ENCODE measurements at places on chromosomes 2 and 18.

GRCh38 chr18:9617006-9617542, 2.7 kb upstream of the PPP4R1 start:
- no peak for DNase-seq

DNA sequence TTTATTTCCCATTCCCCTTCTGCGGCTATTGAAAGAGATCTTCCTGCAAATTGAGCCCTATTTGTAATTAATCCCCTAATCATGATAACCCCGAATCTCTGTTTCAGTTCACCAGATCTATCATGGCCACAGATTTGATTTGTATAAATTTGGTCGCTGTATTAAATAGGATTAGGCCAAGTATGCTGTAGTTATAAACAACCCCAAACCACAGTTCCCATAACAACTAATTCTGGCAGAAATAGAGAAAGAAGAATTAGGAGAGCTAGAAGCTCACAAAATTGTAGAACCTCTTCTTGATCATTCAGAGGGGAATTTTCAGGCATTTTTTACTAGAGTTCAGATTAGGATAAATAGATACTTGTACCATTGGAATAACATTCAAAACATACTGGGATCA, 433.7 kb upstream of the TNP1 start:
- DNase-seq, result no peak

- DNase-seq, result no peak
These were observed 70.3 kb downstream of the VAPA start for GRCh38 chr18:9984080-9984479.

DNA sequence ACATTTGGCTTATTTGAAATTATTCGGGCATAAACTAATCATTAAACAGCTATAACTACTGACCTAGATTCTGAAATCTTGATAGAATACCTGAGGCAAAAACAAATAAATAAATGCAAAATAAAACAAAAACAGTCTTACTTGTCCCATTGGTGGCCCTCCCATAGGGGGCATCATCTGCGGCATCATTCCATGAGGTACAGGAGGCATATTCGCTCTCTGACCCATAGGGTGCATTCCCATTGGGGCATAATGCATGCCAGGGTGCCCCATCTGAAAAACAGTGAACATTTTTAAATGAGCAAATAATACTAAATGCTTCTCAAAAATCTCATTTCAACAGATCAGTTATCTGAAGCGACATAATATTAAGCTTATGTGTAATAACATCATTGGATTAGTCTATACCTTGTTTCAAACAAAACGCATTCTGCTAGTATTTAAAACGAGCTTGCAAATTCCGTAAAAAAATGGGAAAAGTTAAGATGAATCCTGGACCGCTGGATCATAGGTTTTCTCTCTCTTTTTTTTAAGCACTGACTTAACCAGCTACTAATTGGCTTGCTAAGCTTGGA, 1.3 kb downstream of the PRPF40A start:
- no peak for DNase-seq

GRCh38 chr2:98519156-98519555, 74.5 kb downstream of the INPP4A start:
- no peak for DNase-seq

GRCh38 chr2:2686222-2686621, 355.1 kb upstream of the MYT1L start:
- no peak for DNase-seq

GRCh38 chr2:56898986-56899385, 715.2 kb downstream of the CCDC85A start:
- no peak for DNase-seq

DNA sequence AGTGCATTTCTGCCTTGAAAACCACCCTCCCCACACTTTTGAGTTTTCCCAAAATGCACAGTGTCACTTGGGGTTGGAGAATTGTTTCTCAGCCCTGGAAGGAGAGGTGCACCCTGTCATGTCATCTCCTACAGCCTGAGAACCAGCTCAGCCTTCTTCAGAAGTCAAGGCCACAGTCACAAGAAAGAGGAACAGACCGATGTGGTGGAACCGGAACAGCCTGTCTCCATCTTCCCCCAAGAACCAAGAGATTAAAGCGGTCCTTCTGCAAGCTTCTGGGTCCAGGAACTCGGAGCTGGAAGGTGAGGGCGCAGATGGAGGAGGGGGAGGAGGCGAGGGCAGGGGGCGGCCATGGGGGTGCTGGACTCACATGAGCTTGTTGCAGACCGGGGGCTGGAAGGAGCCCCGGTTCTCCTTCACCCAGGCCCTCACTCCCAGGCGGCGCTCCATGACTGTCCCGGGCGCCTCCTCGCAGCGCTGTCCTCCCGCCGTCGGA, 248 bp downstream of the HAAO start:
- no peak for DNase-seq

DNA sequence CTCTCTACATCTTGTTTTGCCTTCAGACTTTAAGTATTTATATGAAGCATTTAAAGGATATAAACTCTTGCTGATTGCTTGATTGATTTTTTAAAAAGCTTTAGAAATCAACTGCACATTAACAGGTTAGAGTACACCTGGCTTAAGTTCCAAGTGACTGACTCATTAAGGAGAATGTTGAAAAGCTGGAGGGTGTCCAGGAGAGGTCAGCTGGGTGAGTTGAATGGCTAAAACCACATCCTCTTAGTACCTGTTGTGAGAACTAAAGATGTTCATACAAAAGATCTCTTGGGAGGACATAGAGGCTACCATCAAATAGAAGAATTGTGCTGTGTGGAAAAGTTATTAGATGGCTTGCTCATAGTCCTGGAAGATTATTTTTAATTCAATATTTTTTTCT, 206.8 kb downstream of the TXNL1 start:
- DNase-seq, result no peak

- DNase-seq, result no peak
These were observed 68.3 kb upstream of the ARL4C start for GRCh38 chr2:234565201-234565600.

GRCh38 chr2:36824273-36824672, 127.8 kb downstream of the VIT start:
- DNase-seq, result no peak

DNA sequence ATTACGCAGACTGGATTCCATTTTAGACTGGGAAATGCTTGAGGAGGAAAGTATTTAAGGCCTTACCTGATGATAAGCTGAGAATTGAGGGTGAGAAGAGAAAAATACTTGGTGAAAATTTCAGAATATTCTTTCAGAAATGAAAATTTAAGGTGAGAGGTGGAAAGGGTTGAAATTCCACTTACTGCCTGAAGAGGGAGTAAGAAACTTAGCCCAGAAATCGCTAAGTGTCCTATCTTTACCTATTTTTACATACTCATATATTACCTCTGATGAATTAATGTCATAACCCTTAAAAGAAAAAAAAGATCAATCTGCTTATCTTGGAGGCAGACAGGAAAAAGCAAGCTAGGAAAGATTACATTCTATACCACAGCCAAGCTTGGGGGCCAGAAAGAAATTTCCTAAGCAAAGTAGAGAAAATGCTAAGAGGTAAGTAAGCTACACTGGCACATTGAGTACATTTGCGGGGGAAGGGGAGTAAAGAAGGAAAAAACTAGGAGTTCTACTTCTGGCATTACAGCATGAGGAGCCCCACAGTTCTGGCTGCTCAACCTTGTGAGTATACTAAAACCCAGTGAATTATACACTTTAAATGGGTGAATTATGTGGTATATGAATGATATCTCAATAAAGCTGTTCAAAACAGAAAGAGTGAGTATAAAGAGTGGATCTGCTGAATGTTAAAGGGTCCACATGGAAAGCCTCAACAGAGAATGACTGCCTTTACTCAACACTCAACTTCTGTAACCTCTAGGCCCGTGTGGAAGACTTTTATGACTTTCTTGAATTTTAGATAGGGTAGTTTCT, 33.8 kb downstream of the SMC6 start:
- DNase-seq, result no peak

- no peak for DNase-seq
These were observed 16.9 kb upstream of the SULT1C2 start for GRCh38 chr2:108271691-108272253.

DNA sequence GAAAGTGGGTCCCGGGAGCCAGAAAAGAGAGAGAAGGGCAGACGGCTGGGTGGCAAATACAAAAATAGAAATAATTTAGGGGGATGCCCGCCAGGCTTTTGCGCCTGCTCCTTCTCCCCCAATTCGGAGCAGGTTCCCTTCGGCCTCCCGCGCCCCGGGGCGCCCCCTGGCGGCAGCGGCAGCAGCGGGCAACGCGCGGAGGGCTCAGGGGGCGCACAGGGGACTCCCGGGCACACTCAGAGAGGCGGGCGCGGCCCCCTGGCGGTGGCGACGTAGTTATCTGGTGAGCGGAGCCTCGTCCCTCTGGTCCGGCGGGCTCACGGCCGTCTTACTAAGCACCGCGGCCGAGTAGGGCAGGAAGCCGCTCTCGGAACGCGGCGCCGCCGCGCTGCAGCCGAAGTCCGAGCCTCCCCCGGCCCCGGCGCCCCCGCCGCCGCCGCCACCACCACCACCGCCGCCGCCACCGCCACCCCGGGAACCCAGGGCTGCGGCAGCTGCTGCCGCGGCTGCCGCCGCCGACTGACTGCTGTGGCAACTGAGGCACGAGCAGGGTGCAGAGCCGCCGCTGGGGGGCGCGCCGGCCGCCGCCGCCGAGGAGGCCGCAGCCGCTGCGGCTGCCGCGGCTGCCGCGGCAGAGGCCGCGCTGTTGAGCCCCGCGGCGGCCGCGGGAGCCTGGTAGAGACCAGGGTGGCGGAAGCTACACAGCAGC, 3.8 kb downstream of the EVX2 start:
- DNase-seq, result no peak

DNA sequence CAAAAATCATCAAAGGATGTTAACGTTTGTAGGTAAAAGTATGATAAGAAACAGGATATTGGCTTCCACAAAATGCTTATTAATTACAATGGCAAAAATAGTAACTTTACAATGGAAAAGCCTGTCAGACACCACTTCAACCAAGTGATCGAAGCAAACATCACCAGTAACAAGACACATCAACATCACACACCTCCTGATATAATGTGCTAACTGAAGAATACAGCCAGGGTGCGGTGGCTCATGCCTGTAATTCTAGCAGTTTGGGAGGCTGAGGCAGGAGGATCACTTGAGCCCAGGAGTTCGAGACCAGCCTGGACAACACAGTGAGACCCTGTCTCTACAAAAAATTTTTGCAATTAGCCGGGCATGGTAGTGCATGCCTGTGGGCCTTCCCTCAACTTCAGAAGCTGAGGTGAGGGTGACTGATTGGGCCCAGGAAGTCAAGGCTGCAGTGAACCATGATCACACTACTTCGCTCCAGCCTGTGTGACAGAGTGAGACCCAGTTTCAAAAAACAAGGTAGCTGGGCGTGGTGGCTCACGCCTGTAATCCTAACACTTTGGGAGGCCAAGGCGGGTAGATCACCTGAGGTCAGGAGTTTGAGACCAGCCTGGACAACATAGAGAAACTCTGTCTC, 15.0 kb downstream of the MGAT4A start:
- no peak for DNase-seq

DNA sequence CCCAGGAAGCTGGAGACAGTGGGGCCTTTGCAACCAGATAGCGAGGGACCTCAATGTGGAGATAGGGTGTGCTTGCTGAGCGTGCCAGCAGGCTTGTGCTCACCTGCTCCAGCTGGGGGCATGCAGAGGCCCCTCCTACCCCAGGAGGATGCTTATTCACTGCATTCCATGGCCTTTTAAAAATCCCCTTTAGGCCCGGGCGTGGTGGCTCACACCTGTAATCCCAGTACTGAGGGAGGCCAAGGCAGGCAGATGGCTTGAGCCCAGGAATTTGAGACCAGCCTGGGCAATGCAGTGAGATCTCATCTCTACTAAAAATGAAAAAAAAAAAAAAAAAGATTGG, 54.5 kb downstream of the ODC1 start:
- DNase-seq, result no peak

DNA sequence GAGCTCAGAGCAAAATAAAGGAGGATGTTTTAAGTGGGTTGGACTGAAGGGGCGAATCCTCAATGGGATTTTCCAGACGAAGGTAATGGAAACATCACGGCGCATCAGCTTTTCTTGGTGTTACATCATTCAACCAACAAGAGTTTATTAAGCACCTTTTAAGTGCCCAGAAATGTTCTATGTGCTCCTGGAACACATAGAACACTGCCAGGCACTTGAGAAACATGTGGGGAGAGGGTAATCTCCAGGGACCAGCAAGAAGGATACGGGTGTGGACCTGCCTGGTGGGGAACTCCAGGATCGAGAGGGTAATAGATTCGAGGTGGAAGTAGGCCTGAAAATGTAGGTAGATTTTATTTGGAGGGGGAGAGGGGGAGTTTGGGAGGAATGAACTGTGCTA, 168.6 kb downstream of the PRKCE start:
- no peak for DNase-seq

DNA sequence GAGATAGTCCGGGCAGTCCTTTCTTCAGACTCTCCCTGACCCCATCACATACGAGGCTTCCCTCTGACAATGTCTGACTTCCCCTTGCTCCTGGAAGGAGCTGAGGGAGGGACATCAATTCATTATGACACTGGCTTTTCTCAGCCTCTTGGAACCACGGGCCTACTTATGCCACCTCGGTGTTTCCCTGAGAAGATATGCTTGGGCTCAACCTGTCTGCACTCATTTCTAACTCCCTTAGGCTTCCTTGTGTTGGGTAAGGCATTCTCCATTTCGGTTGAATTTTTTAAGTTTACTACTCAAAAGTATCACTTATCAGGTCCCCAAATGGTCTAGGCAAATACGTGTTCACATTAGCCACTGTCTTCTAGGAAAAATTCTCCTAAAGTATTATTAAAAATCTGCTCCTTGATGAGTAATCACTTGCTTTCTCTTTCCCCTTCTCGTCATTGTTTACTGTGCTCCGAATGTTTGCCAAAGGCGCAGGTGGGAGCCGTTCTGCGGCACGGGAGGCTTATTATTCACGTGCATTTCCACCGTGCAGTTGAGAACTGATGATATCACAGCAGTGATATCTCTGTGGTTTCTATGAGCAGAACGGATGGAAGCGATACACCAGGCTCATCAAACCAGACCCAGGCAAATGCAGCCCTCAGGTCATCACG, 33.1 kb downstream of the ARL4C start:
- no peak for DNase-seq

DNA sequence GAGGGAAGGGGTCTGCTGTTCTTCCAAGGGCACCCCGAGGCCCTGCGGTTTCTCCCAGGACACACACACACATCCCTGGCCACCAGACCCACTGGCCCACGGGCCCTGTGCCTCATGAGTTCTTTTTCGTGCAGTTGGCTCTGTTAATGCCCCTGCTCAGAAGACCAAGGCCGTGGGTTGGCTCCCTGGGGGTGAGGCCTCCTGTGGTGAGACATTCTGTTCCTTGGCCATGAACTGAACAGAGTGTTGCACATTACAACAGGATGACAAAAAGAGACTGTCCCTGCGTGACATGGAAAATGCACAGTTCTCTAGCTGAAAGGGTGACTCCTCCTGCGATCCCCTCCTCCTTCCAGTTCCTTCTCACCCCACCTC, 30.7 kb downstream of the SH2D6 start:
- DNase-seq, result no peak

GRCh38 chr2:71787108-71787415, 333.7 kb downstream of the DYSF start:
- no peak for DNase-seq
